Skeletal muscle cell (primary cell): ENCODE measurements at places on chromosomes 5 and 9.

GRCh38 chr9:124215368-124215910 is 42.3 kb upstream of the NEK6 start:
- DNase-seq: no peak

- DNase-seq: no peak
Measured at GRCh38 chr9:136608348-136609159, 54.2 kb upstream of the EGFL7 start.

DNA sequence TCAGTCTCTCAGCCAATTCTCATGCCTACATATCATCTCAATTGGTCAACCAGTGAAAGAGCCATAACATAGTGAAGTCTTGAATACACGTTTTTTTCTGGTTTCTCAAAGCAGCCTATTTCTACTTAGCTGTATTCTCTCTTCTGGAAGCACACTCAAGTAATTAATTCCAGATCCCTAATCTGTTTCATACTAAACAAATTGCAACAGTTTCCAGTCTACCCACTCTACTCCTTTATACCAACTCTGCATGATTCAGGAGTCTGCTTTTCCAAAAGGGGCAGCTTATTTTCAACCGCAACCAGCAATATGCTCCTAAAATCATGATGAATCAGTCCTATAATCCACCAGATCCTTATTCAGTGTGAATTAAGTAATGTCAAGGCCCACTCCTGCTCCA is 211.7 kb downstream of the TLE1 start:
- no peak for DNase-seq

DNA sequence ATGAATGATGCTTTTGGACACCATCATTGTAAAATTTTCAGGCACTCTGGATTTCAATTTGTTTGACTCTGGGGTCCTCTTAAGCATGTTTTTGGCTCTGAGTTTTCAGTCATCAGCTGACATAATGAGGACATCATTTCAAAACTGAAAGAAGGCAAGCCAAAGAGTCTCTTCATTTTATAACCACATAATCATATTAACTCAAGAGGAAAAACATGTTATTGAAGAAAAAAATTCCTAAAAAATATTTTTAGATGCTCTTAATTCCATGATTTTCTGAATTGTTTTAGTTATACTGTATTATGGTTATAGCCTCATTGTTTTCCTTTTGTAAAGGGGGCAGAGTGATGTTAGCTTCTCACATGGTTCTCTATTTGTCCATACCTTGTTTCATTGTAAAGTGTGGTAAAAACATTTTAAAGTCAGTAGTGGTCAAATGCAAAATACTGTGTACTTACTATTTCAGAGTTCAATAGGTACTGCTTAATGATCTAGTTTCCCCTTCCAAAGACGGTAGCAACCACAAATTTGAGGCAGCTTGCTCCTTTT is 472.1 kb downstream of the DMRT2 start:
- DNase-seq: no peak

DNA sequence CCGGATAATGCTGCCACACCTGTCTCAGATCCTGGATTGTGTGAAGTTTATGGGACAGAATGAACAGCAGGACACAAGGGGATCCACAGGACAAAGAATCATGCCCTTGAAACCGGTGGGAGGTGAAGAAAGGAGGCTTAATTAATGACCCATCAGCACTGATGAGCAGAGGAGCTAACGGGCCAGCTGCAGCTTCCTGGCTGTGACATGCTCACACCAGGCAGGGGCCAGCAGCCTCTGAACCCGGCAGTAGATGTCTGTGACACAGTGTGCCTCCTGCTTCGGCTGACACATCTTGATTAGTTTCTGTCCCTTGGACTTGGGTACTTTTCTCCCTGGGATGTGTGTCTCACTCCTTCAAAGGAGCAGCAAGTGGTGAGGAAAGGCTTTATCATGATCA is 328.8 kb upstream of the BRINP1 start:
- DNase-seq: no peak

- DNase-seq: no peak
Measured at GRCh38 chr5:4124221-4124970, 528.8 kb downstream of the IRX1 start.

DNA sequence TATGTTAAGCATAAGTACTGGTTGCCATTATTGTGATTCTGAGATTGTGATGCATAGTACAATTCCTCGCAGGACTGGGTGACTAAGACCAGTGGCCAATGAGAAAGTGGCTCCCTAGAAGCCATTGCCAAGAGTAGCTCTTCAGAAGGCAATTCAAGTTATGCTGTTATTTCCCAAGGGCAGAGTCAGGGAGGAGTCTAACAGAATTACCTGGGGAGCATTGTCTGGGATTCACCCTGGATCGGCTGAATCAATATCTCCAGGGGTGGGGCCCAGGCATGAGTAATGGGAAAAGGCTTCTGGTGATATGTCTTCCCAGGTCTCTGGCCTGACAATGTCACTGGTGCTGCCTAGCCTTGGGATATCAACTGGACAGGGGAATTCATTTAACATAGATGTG is 10.9 kb upstream of the ARHGEF28 start:
- no peak for DNase-seq

DNA sequence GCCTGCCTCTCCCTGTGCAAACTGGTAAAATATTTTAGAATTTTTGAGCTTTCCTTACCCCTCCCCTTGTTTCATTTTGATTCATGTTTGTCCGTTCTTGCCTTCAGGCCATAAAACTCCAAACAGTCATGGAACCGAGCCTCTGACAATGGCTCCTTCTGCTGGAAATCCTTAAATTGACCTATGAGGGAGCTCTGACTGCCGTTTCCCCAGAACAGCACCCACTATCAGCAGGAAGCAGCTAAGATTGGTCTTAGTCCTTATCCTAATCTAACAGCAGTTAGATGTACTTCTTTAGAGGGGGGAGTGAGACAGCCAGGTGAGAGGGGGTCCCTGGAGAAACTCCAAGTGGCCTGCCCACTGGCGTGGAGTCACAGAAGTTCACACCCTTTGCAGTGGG is 106.7 kb downstream of the FAM174A start:
- no peak for DNase-seq

DNA sequence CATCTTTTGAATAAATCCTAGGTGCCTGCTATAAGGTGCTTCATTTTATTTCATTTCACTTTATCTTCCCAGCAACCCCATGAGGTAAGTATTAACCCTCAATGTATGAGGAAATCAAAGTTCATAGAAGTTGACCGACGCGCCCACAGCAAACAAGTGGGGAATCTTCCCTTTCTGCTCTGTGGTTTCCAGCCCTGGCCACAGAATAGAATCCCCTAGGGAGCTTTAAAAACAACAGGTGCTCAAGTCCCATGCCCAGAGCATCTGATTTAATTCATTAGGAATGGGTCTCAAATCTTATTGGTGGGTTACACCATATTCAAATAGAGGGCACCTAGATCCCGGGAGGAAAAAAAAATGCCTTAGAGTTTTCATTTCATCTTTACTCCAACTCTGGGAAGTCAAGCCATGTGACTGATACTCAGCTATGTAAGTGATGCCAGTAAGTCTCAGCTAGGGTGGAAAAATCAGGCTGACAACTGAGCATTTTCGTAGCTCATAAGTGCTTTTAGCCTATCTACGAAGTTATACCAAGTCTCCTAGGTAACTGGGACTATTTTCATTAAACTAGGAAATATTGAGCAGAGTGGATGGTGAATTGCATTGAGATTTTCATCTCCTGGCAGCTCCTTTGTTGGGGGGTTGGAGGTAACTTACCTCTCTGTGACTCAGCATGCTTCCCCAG is 353.4 kb upstream of the SLC30A5 start:
- DNase-seq: no peak

- no peak for DNase-seq
Measured at GRCh38 chr5:162324328-162324727, 256.8 kb downstream of the GABRG2 start.

GRCh38 chr5:148454576-148454975 is 70.8 kb downstream of the FBXO38 start:
- no peak for DNase-seq

DNA sequence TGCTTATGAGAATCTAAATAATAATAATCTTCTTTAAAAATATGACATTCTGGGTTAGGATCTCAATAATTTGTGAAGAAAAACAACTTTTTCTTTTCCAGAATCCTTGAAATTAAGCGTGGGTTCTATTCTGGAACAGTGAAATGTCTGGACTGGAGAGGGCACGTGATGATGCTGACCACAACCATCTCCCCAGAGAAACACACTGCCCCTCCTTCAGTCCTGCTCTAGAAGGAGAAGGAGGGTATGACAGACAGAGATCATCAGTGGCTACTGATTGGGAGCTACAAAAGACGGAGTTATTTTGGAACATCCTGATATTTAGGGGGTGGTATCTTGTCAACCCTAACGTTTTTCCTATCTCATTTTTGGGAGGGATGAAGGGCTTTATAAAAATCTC is 40.2 kb downstream of the MEF2C start:
- no peak for DNase-seq

DNA sequence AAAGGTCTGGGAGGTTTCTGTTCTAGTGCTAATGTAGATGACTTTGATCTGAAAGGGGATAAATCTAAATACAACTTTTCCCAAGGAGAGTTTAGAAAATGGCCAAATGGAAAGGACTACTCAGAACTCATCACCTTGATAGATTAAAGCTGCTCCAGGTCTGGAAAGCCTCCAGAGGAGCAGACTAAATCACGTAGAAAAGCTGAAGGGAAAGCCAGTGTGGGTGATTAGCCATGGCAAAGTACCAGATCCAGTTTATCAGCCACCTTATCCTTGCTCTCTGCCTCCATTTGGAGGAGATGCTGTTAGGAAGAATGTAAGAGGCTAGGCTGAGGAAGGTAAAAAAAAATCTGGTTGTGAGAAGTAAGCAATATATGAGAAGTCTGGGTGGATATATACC is 120.7 kb upstream of the RAI14 start:
- no peak for DNase-seq

DNA sequence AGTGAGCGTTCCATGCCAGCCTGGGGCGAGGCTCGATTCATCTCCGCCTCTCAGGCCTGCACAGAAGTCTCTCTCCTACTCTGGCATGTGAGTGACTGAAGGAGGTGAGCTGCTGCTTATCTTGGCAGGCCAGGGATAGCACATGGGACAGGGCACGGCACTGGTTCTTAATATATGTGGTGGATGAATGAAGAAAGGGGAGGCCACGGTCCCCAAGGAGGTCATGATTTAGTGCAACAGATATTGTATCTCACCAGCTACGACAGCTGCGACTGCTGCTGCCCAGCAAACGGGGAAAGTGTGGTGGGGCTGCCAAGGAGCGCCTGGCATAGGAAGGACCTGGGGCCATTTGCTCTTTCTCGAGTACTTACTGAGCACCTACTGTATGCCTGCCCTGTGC is 19.3 kb upstream of the MAPK9 start:
- no peak for DNase-seq

GRCh38 chr5:77347435-77348098 is 137.1 kb downstream of the PDE8B start:
- no peak for DNase-seq

DNA sequence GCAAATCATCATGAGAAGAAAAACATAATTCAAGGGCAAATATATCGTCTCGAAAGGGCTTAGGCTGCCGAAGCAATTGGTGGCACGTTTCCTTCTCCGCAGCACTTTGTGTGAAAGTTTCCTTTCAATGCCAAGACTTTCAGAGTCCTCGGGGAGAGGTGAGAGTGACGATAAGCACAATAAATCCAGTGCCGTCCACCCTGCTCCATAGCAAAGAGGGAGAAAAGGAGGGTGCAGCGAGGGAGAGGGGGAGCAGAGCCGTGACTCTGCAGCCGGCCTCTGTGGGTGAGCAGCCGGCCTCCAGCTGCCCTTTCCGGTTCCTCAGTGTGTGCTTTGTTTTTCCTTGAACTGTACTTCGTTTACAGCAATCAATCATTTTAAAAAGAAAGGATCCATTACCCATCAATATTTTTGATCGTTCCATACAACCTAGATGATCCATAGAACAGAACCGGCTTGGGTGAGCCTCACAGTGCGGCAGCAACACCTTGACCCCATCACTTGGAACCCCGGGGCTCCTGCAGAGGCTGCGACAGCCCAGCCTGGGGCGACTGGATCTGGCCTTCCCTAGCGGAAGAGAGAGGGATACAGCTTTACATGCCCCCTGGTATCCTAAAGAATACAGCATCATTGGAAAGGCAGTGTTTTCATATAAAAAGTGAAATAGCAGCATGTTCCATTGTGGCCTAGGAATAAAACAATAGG is 247.0 kb upstream of the IRX4 start:
- DNase-seq: no peak

GRCh38 chr5:74013222-74013621 is 387.2 kb downstream of the ARHGEF28 start:
- no peak for DNase-seq

DNA sequence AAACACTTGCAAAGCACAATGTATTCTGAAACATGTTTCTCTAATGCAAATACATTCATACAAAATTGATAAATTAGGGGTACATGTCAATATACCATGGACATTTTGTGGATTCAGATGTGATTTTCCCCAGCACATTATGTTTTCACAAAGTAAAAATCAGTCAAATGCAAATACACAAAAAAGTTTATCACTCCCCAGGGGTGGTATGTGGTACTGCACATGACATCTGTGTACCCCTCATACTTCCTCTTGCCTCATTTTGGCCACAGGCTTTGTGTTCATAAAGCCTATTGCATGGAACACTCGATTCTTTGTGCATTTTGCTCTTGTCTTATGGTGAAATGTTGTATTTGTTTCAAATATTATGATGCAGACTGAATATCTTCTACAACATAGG is 116.8 kb upstream of the PDE4D start:
- no peak for DNase-seq

GRCh38 chr5:118544887-118545449 is 443.4 kb downstream of the DTWD2 start:
- DNase-seq: no peak

GRCh38 chr9:93949073-93949693 is 6.0 kb downstream of the BARX1 start:
- DNase-seq: no peak

- DNase-seq: no peak
Measured at GRCh38 chr9:125486576-125486975, 220.4 kb downstream of the MAPKAP1 start.
